Pons (tissue), 1 donor: ENCODE measurements at places on chromosomes 1 and 21.

GRCh38 chr21:27528697-27529096, 561.8 kb upstream of the ADAMTS5 start:
- no peak for DNase-seq

DNA sequence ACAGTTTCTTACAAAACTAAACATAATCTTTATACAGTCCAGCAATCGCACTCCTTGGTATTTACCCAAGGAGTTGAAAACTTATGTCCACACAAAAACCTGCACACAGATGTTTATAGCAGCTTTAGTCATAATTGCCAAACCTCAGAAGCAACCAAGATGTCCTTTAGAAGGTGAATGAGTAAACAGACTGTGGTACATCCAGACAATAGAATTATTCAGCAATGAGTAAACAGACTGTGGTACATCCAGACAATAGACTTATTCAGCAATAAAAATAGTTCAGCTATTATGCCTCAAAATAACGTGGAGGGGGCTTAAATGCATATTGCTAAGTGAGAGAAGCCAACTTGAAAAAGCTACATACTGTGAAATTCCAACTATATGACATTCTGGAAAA, 87.0 kb upstream of the GALNT2 start:
- no peak for DNase-seq

- no peak for DNase-seq
These were observed at the start of gene NUP210L for GRCh38 chr1:154154534-154155191. NUP210L (minus strand) TSS chr1:154155073.

GRCh38 chr21:34869545-34869944, 179.6 kb downstream of the RUNX1 start:
- no peak for DNase-seq

GRCh38 chr1:213617133-213617532, 370.6 kb upstream of the PROX1 start:
- no peak for DNase-seq
